ENCODE measurements at places on chromosomes 16 and 17.

- no peak for DNase-seq
Observed at GRCh38 chr17:76027159-76027839, at the start of gene EVPL. TSS of gene EVPL (minus strand) at chr17:76027306. CDS start at chr17:76027198, 108 bp downstream.

DNA sequence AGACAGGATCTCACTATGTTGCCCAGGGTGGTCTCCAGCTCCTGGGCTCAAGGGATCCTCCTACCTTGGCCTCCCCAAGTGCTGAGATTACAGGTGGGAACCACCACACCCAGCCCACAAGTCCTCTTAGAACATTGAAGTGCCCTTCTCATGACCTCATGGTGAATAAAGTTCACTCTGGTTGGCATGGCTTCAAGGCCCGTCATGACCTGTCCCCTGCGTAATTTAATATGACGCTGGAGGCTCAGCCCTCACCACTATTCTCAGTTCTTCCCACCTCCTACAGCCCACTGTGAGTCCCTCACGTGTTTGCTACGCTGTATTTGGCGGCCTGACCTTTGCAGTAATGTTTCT lies 1.9 kb downstream of the ENDOV start:
- DNase-seq: no peak

GRCh38 chr16:67150047-67150832 lies 558 bp downstream of the B3GNT9 start:
- no peak for DNase-seq

DNA sequence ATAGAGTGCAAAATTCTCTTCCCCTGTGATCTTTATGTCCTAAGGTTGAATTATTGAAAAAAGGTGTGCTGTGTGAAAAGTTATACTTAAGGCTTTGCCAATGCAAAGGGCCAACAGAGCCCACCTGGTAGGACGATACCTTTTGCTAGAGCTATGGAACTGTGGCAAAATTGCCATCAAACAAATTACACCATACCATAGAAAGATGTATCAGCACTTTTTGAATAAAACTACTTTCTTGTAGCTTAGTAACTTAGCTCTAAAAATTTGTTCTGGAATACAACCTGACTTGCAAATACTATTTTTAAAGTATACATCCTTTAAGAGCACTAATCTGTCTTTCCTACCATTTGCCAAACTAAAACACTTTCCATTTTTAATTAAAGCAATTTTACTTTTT lies 147.2 kb upstream of the ERCC4 start:
- no peak for DNase-seq

- DNase-seq: no peak
Observed at GRCh38 chr17:14776791-14777190, 475.9 kb downstream of the HS3ST3B1 start.

GRCh38 chr17:76462556-76463290 lies 4.7 kb upstream of the AANAT start:
- DNase-seq: no peak

DNA sequence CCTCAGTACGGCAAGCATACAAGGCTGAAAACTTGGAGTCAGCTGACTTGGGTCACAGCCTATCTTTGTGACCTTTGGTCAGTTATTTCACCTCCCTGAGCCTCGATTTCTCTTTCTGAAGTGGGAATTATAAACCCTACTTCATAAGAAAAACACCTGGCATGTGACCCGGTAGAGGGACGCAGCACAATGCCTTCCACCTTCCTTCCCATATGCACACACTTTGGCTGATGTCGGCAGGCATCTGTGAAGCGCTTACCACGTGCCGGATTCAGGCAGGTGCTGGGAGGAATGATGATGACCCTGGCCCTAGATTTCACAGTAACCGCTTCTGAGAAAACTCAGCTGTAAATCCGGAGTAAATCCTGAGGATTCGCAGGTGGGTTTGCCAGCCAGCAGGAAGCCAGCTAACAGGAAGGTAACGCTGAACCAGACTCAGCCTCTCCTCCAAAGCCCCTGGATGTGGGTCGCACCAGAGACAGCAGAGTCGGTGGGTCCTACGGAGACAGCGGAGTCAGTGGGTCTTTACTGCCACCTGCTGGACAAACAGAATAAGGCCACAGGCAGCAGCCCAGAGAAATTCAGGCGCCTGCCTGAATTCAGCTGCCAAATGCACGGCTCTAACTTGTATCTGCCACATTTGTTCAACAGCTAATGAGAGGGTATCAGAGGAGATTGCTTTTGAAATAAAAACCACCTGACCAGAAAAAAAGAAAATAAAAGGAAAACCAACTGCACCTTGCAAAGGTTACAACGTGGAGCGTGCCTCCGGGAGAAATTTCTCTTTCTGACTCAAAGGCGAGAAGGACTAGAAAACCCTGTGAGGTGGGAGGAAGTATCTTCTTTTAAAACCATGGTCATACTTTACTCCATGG lies 16.6 kb downstream of the COPRS start:
- DNase-seq: peak; percentile 37

GRCh38 chr16:82643936-82644630 lies 17.3 kb downstream of the CDH13 start:
- no peak for DNase-seq

GRCh38 chr17:78419970-78420815 lies 41.7 kb downstream of the PGS1 start:
- DNase-seq: no peak
